Activated naive CD8-positive, alpha-beta T cell treated with anti-CD3 and anti-CD28 coated beads for 36 hours (primary cell): ENCODE measurements at places on chromosomes 2 and 18. TPM values are rescaled to one million over a fixed set of nuclear protein-coding genes. Genes with fewer than 3 reads are reported as not detected.

DNA sequence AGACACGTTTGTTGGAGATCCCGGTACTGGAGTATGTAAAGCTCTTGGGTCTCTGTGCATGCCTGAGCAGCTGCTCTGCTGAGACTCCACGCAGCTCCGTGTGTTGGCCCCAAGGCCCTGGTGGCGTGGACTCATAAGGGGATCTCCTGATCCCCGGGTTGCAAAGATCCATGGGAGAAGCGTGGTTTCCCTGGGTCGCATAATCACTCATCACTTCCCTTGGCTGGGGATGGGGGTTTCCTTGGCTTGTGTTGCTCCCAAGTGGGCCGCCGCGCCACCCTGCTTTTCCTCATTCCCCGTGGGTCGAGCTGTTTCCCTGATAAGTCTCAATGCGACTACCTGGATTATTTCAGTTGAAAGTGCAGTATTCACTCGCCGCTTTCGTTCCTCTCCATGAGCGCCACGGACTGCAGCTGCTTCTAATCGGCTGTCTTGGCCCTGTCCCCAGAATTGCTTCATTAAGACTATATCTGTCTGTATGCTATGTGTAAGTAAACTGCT is 76.0 kb downstream of the EPC2 start:
- peaks cover 80% of the 10 kb centered on the region for H3K4me1 ChIP-seq
- H3K4me3 ChIP-seq: no peak overlapping the region
- H3K36me3 ChIP-seq: peaks cover 63% of the 10 kb centered on the region
- peak overlapping the region; percentile 26 for H3K27ac ChIP-seq

GRCh38 chr2:148244593-148245292 is 223.9 kb downstream of the MBD5 start:
- no peak for DNase-seq
- no peak overlapping the region for H3K27ac ChIP-seq
- no peak overlapping the region for H3K4me3 ChIP-seq
- H3K27me3 ChIP-seq: no peaks in the 10 kb centered on the region

The DHRS9 gene
- not detected for total RNA-seq

DNA sequence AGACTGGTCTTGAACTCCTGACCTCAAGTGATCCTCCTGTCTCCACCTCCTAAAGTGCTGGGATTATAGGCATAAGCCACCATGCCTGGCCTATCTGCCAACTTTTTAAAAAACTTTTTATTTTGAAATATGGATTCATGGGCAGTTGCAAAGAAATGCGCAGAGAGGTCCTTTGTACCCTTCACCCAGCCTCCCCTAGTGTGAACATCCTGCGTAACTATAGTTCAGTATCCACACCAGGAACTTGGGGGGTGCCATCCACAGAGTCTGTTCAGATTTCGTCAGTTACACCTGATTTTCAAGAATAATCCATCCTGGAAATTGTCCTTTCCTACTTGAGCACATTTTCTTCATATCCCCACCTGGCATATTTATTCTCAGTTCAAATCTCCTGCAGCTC is 33.0 kb downstream of the EFR3B start:
- peaks cover 17% of the 10 kb centered on the region for H3K27me3 ChIP-seq
- no peaks in the 10 kb centered on the region for H3K4me1 ChIP-seq
- H3K36me3 ChIP-seq: no peaks in the 10 kb centered on the region
- no peak overlapping the region for H3K4me3 ChIP-seq

- peaks cover 24% of the 10 kb centered on the region for H3K4me1 ChIP-seq
- H3K4me3 ChIP-seq: no peak overlapping the region
- no peak for DNase-seq
- no peaks in the 10 kb centered on the region for H3K27me3 ChIP-seq
Measured at GRCh38 chr2:45607701-45608100, 3.4 kb downstream of the SRBD1 start.

GRCh38 chr2:165846056-165846455 is 52.0 kb upstream of the GALNT3 start:
- H3K4me3 ChIP-seq: no peak overlapping the region
- no peak for DNase-seq
- H3K4me1 ChIP-seq: peaks cover 2% of the 10 kb centered on the region
- H3K27ac ChIP-seq: no peak overlapping the region

The VIL1 gene
- not detected for total RNA-seq

- no peak for DNase-seq
- H3K4me1 ChIP-seq: no peaks in the 10 kb centered on the region
- no peak overlapping the region for H3K4me3 ChIP-seq
- H3K27ac ChIP-seq: no peak overlapping the region
- H3K36me3 ChIP-seq: peaks cover 4% of the 10 kb centered on the region
Measured at GRCh38 chr2:112733871-112734270, 13.1 kb downstream of the NT5DC4 start.

- no peak for DNase-seq
- no peaks in the 10 kb centered on the region for H3K4me1 ChIP-seq
- H3K36me3 ChIP-seq: no peaks in the 10 kb centered on the region
- H3K27ac ChIP-seq: no peak overlapping the region
- H3K4me3 ChIP-seq: no peak overlapping the region
- no peaks in the 10 kb centered on the region for H3K27me3 ChIP-seq
Measured at GRCh38 chr2:50754514-50754913, 277.4 kb downstream of the NRXN1 start.

GRCh38 chr2:143841935-143842334 is 678.0 kb downstream of the ZEB2 start:
- H3K27me3 ChIP-seq: peaks cover 12% of the 10 kb centered on the region
- no peak overlapping the region for H3K27ac ChIP-seq
- H3K4me3 ChIP-seq: no peak overlapping the region
- H3K36me3 ChIP-seq: no peaks in the 10 kb centered on the region
- no peak for DNase-seq
- H3K4me1 ChIP-seq: no peaks in the 10 kb centered on the region

DNA sequence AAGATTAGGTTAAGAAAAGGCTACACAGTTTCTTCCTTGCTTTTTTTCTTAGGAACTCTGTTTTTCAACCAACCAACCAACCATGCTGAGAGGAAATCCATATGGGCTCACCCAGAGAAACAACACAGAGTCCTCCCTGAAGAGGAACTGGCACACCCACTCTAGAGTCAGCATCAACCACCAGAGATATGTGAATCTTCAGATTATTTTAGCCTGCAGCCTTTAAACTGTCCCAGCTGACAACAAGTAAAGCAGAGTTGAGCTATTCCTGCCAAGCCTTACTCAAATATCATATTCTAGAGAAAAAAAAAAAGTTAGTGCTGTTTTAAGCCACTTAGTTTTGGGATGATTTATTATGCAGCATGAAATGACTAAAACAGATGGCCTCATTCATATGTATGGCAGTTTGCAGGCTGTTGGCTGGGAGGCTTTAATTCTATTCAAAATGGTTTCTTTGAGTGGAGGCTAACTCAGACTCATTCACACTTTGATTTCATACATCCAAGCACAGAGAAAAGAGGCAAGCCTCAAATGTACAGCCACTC is 1637.7 kb upstream of the LRRTM1 start:
- no peak overlapping the region for H3K27ac ChIP-seq
- H3K36me3 ChIP-seq: no peaks in the 10 kb centered on the region
- H3K4me1 ChIP-seq: no peaks in the 10 kb centered on the region

The SERPINB10 gene
- total RNA-seq: not detected

DNA sequence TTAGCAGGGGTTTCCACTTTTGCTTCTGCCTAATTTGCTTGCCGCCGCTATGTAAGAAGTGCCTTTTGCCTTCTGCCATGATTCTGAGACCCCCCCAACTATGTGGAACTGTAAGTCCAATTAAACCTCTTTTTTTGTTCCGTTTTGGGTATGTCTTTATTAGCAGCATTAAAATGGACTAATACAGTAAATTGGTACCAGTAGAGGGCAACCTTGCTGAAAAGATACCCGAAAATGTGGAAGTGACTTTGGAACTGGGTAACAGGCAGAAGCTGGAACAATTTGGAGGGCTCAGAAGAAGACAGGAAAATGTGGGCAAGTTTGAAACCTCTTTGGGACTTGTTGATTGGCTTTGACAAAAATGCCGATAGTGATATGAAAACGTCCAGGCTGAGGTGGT is 216.1 kb upstream of the FSIP2 start:
- no peak overlapping the region for H3K27ac ChIP-seq
- no peaks in the 10 kb centered on the region for H3K36me3 ChIP-seq
- DNase-seq: no peak
- H3K27me3 ChIP-seq: no peaks in the 10 kb centered on the region

DNA sequence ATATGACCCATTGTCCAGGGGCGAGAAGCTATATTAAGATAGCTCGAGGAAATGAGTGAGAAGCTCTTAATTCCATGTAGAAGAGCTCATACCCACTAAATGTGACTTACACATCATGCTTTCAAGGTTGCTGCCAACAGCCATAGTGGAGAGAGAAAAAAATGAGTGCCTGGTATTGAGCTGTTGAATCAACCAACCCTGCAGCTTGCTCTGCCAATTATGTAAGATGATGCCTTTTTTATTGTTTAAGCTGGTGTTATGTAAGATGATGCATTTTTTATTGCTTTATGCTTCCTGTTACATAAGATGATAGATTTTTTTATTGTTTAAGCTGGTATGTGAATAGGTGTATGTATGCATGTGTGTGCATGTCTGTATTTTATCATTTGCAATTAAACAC is 228.2 kb downstream of the CCDC178 start:
- no peak for DNase-seq
- H3K27ac ChIP-seq: no peak overlapping the region
- H3K4me1 ChIP-seq: no peaks in the 10 kb centered on the region

- H3K4me3 ChIP-seq: no peak overlapping the region
- no peaks in the 10 kb centered on the region for H3K27me3 ChIP-seq
- peaks cover 6% of the 10 kb centered on the region for H3K36me3 ChIP-seq
- DNase-seq: no peak
Measured at GRCh38 chr18:79484661-79485621, 89.2 kb downstream of the NFATC1 start.

DNA sequence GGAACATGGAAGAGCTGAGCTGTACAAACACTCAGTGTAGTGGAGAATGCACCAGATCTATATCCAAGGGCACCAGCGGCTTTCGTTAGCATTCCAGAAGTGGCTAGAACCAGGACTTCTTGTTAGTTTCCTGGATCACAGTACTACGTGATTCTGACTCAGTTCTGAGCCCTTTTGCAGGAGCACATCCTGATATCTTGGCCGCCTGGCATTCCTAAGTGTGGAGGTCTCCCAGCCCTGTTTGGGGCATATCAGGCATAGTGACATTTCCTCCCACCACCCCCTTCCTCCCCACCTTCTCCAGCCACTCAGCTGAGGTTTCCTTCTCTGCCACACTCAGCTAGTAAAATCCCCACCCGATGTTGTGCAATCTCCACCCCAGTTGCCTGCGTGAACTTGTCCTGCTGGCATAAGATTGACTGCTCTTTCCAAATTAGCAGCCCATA is 63.4 kb downstream of the BMP10 start:
- no peak overlapping the region for H3K4me3 ChIP-seq
- no peak for DNase-seq
- peaks cover 30% of the 10 kb centered on the region for H3K4me1 ChIP-seq
- peak overlapping the region; percentile 73 for H3K27ac ChIP-seq
- peaks cover 36% of the 10 kb centered on the region for H3K36me3 ChIP-seq

DNA sequence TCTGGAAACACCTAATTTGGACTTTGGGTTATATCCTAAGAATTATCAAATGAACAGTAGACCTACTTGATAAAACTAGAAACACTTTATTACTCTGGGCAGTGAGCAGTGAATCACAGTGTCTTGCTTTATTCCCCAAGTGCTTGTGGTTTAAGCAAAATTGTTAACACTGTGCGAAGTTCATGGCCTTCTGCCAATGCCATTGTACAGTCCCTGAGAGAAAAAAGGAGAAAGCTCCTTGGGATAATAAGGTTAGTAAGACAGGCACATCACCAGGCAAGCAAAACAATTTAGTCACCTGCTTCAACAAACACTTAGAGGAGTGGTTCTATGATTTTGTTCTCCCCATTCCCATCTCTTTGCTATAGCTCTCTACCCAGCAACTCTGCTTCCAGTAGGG is 39.8 kb downstream of the ADCYAP1 start:
- no peaks in the 10 kb centered on the region for H3K4me1 ChIP-seq
- H3K27me3 ChIP-seq: no peaks in the 10 kb centered on the region
- no peaks in the 10 kb centered on the region for H3K36me3 ChIP-seq
- no peak for DNase-seq
- no peak overlapping the region for H3K4me3 ChIP-seq
- H3K27ac ChIP-seq: no peak overlapping the region

GRCh38 chr18:63981719-63982118 is 11.8 kb downstream of the SERPINB8 start:
- peaks cover 13% of the 10 kb centered on the region for H3K36me3 ChIP-seq
- no peak overlapping the region for H3K27ac ChIP-seq
- DNase-seq: no peak

- no peak overlapping the region for H3K4me3 ChIP-seq
- H3K27me3 ChIP-seq: no peaks in the 10 kb centered on the region
- peaks cover 42% of the 10 kb centered on the region for H3K4me1 ChIP-seq
- peak overlapping the region; percentile 26 for H3K27ac ChIP-seq
Measured at GRCh38 chr2:198008230-198008629, 203.8 kb downstream of the PLCL1 start.

The SFTPB gene
- not detected for total RNA-seq

The MATN3 gene
- total RNA-seq: not detected

The IAH1 gene
- total RNA-seq: 64.6 TPM

GRCh38 chr2:215379039-215379438 is 56.8 kb downstream of the FN1 start:
- no peak for DNase-seq
- H3K4me3 ChIP-seq: no peak overlapping the region
- H3K36me3 ChIP-seq: peaks cover 13% of the 10 kb centered on the region

DNA sequence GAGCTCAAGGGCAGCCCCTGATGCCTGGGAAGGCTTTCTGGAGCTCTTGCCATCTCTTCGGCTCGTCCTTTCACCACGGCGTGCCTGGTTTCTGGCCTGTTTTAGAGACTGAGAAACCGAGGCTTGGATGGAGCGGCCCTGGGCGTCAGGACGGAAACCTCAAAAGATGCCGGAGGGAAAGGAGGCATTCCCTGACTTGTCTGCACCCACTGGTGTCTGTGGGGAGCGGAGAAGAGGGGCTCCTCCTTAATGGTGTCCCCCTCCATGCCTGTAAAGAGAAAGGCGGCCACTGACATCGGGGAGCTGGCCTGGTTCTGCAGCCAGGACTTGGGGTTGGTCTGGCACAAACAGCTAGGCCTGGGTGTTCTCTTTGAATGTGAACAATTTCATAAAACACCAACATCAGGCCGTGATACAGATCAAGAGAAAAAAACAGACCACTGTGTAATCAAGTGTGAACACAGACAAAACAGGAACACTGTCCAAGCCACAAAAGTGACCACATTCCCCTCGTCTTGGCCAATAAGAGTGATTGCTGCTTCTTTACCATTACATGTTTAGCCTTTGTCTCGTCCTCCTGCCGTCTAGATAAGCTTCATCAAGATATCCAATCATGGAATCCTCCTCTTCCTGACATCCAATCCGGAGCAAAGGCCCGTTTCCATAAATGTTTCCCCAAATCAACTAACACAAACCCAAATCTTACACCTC is 633 bp upstream of the ILKAP start:
- H3K36me3 ChIP-seq: peaks cover 26% of the 10 kb centered on the region
- peak overlapping the region; percentile 85 for H3K27ac ChIP-seq
- peak overlapping the region; percentile 78 for H3K4me3 ChIP-seq
- no peak for DNase-seq
- no peaks in the 10 kb centered on the region for H3K27me3 ChIP-seq
